ENCODE measurements at places on chromosomes 7 and 10. TPM values are rescaled to one million over a fixed set of nuclear protein-coding genes. Genes with fewer than 3 reads are reported as not detected.
A peak's percentile ranks its signal among the peaks of the same experiment; 100 is the strongest.

VSTM2A gene
- total RNA-seq, result 7.2 TPM

GRCh38 chr7:143041346-143041745 lies 10.8 kb upstream of the OR6V1 start:
- no peak for DNase-seq

NODAL gene
- not detected for total RNA-seq

MACC1 gene
- total RNA-seq, result 5.2 TPM

GRCh38 chr7:41624818-41625217 lies 78.1 kb downstream of the INHBA start:
- no peak for DNase-seq

DNA sequence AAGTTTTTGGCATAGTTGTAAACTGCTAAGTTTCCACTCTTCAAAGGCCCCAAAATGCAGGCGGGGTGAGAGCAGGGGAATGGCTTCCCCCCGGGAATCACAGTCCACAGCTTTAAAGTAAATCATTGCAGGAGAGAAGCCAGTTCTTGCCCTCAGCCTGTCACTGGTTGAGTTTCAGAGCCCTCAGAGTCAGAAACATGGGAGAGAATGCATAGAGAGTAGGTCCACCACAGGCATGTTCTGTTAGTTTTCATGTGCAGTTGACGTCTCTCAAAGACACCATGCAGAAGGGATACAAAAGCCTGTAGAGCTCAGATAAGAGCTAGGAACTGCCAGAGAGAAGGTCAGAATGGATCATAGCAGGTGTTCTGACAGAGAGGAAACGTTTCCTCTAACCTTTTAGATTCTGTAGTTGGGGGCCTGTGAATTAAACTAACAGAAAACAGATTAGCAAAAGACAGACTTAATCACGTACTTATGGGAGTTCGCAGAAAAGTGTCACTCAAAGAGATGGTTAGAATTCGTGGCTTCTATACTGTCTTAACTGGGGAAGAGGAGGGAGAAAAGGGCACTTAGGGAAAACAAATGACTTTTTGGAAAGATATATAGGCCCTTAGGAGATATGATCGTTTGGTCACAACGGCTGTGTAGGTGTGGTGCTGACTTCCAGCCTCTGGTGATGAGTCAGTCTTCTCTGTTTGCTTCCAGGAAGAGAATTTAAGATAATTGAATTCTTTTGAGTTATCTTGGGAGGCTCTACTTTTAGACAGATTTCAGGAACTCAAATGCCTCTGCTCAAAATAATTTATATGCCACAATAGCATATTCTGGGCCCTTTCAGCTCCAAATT lies 48.0 kb upstream of the MSRB2 start:
- no peak for DNase-seq

SPAM1 gene
- not detected for total RNA-seq

GRCh38 chr10:100186253-100187212 lies 704 bp upstream of the ERLIN1 start:
- DNase-seq, result peak; percentile 58

DNA sequence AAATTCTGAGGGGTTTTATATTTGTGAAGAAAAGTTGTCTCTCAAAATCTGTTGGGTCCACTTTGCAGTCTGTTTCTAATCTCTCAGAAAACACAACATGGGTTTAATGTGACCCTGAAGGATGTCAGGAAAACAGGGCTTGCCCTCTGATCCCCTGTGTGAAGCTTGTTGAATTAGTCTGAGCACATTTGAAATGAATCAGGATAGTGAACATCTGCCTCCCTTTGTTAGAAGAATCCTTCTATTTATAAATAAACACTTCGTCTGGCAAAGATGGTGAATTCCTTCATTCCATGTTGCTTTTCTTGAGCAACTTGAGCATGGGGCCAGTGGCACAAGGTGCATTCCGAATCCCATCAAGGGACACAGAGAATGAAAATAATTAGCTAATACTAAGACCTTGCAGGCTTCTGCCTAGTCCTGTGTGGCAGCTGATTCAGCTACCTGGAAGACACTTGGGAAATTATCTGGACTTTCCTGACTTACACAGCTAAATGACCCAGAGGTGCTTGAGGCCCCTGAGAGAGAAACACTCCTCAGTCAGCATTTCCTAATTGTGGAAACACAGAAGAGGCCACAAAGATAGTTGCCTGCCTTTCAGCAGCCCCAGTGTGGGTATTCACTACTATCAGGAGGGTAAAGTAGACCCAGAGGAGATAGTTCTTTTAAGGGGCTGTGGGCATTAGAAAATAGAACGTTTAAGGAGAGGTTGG lies 305.5 kb downstream of the C7orf25 start:
- no peak for DNase-seq

DNA sequence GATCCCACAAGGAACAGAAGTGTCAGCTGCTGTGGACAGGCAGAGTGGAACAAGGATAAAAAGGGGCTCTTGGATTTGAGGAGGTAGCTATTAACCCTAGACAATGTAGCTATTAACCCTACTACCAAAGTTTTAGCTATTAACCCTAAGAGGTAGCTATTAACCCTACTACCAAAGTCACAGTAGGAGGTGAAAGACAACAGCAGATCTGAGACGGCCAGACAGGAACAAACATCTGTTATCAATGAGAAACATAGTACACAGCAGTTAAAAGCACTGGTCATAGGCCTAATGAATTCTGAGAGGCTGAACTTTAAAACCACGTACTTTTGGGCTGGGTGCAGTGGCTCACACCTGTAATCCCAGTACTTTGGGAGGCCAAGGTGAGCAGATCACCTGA lies 11.9 kb downstream of the ERCC6 start:
- DNase-seq, result no peak

GRCh38 chr10:47099474-47099873 lies 188.2 kb downstream of the PTPN20 start:
- DNase-seq, result no peak

- no peak for DNase-seq
Measured at GRCh38 chr7:86778271-86778670, 134.6 kb downstream of the GRM3 start.

GRCh38 chr10:77892761-77893160 lies 33.8 kb downstream of the DLG5 start:
- DNase-seq, result no peak

DNA sequence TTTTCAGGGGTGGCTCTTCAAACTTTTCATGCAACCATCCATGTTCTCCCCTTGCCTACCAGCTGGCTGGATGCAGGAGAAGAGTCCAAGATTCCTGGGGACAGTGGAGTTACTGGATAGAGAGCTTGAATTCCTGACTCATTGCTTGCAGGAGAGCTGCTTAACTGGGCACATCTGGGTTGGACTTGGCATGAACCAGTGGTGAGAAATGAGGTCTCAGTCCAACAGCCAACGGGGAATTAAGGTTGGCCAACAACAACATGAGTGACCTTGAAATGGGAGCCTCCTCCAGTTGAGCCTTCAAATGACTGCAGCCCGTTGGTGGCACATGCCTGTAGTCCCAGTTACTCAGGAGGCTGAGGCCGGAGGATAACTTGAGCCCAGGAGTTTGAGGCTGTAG lies 58.1 kb upstream of the OPN4 start:
- DNase-seq, result no peak

DNA sequence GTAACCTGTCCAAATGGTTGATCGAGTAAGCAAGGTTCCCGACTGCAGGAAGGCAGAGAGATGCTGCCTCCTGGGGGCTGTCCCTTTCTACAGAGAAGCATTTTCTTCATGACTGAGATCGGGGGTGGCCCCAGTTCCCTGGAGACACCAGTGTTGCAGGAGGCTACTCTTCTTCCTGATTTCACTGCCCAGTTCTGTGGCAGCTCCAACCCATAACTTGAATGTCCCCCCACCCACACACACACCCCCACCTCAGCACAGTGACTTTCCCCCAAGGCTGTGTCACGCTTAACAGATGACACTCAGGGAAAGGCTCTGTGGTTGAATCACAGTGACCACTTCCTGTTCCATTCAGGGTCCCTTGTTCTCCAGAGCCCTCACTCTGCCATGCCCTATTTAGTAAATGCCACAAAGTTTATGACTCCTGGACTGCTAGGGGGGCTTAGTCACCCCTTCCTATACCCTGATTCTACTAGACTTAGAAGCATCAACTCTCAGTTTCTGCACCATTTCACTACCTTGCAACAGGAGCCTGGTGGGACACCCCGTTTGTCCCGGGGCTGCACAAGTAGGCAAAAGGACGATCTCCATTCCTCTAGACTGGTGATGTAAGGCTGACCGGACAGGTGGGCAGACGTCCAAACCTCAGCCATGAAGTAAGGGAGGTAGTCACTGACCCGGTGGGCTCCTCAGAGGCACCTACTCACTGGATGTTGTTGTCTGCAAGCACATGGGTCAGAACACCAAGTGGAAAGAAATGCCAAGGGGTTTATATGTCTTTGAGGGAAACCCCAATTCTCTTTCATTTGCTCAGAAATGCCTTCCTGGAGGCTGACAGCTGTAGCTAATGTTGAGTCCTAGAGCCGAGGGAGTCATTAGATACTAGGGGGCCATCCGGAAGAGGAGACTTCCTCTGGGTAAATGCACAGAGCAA lies 31.3 kb upstream of the SMC3 start:
- peak; percentile 36 for DNase-seq

RAPGEF5 gene
- total RNA-seq, result 109 TPM

SPDYE6 gene
- not detected for total RNA-seq

- no peak for DNase-seq
Measured at GRCh38 chr10:28293236-28294168, 9.4 kb downstream of the MPP7 start.

Data from transverse colon (tissue), 4 donors.